Neural progenitor cell (in vitro differentiated cells): ENCODE measurements at places on chromosomes 5 and 9.
A peak's percentile ranks its signal among the peaks of the same experiment; 100 is the strongest.

GRCh38 chr5:93573354-93574351 is 7.4 kb downstream of the NR2F1-AS1 start:
- H3K4me3 ChIP-seq = peak overlapping the region; percentile 42
- peaks cover 99% of the 10 kb centered on the region for H3K27me3 ChIP-seq
- no peak overlapping the region for H3K27ac ChIP-seq

DNA sequence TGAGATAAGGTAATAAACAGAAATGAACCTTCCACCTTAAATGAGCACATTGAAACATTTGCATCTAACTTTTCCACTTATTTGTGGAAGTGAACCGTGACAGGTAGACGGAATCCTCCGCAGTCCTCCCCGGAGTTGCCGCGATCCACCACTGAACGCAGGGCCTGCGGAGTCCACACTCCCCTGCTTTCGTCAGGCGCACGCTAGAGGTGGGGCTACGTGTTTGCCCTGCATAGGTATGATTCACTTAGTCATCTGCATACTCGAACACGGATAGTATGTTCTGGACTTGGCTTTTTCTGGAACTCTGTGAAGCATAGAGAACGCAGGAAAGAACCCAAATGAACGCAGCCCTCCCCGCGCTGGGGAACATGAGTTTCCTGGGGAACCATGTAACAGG is 272.8 kb upstream of the IRX4 start:
- H3K36me3 ChIP-seq = no peaks in the 10 kb centered on the region
- H3K27me3 ChIP-seq = no peaks in the 10 kb centered on the region
- no peaks in the 10 kb centered on the region for H3K4me1 ChIP-seq
- H3K27ac ChIP-seq = no peak overlapping the region
- DNase-seq = no peak
- no peak overlapping the region for H3K4me3 ChIP-seq

DNA sequence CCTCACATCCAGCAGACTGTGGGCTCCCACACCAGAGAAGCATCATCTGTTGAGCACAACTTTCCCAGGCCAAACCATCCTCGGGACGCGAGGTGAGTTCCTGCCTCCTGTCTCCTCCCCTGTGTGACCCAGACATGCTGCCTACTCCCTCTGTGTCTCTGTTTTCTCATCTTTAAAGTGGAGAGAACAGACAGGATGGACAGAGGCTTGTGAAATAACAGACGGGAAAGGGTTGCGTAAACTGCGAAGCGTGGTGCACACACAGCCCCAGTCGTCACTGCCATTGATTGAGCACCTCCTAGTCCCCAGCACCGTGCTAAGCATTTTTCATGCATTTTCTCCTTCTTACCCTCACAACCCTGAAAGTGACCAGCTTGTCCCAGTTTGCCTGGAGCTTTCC is 52.1 kb upstream of the LMX1B start:
- no peaks in the 10 kb centered on the region for H3K36me3 ChIP-seq
- H3K4me1 ChIP-seq = no peaks in the 10 kb centered on the region
- no peak overlapping the region for H3K4me3 ChIP-seq
- peaks cover 58% of the 10 kb centered on the region for H3K27me3 ChIP-seq

DNA sequence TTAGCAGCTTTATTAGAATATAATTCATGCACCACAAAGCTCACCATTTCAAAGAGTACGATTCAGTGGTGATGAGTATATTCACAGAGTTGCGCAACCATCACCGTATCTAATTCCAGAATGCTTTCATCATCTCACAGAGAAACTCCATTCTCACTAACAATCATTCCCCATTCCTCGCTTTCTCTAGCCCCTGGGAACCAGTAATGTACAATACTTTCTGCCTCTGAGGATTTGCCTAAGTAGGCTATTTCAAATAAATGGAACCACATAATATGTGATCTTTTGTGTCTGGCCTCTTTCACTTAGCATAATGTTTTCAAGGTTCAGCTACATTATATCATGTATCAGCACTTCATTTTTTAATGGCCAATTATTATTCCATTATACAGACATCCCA is 145.1 kb upstream of the ADAMTS16 start:
- H3K27me3 ChIP-seq = no peaks in the 10 kb centered on the region
- H3K4me1 ChIP-seq = no peaks in the 10 kb centered on the region
- H3K27ac ChIP-seq = no peak overlapping the region
- no peak overlapping the region for H3K4me3 ChIP-seq

DNA sequence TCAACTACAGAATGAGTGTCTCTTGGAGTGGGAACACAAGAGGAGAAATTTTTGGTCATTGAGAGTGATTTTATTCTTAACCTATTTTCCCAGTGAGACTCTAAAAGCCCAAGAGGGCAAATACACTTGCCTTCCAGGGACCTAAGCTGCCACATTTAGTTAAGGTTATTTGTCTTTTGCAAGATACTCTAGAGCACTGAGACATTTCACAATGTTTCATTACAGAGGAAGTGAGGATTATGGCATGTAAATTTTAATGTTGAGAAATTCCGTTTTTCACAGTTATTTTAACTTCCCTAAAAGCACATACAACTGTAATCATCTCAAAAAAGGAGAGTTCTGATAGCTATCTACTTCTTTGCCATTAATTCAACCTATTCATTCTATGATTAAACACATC is 38.7 kb upstream of the RAB3C start:
- H3K27me3 ChIP-seq = no peaks in the 10 kb centered on the region
- no peak for DNase-seq
- no peaks in the 10 kb centered on the region for H3K4me1 ChIP-seq

GRCh38 chr5:132497488-132497997 is 7.0 kb upstream of the IRF1 start:
- no peak for DNase-seq
- no peaks in the 10 kb centered on the region for H3K36me3 ChIP-seq
- H3K27ac ChIP-seq = no peak overlapping the region
- H3K4me3 ChIP-seq = no peak overlapping the region
- H3K27me3 ChIP-seq = peaks cover 24% of the 10 kb centered on the region
- no peaks in the 10 kb centered on the region for H3K4me1 ChIP-seq

- DNase-seq = no peak
- H3K4me3 ChIP-seq = no peak overlapping the region
Measured at GRCh38 chr5:68375540-68375939, 160.0 kb downstream of the PIK3R1 start.

DNA sequence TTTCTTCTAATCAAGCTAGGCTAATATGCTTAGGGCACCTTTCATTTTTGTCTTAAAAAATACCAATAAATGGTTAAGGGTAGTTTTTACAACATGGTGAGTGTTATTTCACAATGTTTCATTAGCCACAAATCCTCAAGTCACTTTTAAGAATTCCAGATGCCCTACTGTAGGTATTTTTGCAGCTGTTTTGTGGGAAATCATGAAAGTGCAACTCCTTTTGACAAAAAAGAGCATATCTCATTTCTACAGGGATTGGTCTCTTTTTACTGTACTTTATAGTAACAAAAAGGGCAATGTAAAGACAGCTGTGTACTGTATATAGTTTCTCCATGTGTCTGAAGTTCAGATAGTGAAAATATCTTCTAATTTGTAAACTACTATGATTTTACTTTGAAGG is 28.3 kb upstream of the GAS1 start:
- H3K27ac ChIP-seq = no peak overlapping the region
- no peak overlapping the region for H3K4me3 ChIP-seq
- no peaks in the 10 kb centered on the region for H3K36me3 ChIP-seq
- DNase-seq = no peak
- no peaks in the 10 kb centered on the region for H3K4me1 ChIP-seq

- H3K4me3 ChIP-seq = no peak overlapping the region
- DNase-seq = no peak
- peaks cover 11% of the 10 kb centered on the region for H3K36me3 ChIP-seq
- no peaks in the 10 kb centered on the region for H3K27me3 ChIP-seq
- H3K27ac ChIP-seq = no peak overlapping the region
Measured at GRCh38 chr9:106953174-106953573, 90.2 kb downstream of the ZNF462 start.

GRCh38 chr5:127562252-127562651 is 44.8 kb downstream of the PRRC1 start:
- H3K36me3 ChIP-seq = no peaks in the 10 kb centered on the region
- no peaks in the 10 kb centered on the region for H3K27me3 ChIP-seq
- H3K27ac ChIP-seq = no peak overlapping the region

DNA sequence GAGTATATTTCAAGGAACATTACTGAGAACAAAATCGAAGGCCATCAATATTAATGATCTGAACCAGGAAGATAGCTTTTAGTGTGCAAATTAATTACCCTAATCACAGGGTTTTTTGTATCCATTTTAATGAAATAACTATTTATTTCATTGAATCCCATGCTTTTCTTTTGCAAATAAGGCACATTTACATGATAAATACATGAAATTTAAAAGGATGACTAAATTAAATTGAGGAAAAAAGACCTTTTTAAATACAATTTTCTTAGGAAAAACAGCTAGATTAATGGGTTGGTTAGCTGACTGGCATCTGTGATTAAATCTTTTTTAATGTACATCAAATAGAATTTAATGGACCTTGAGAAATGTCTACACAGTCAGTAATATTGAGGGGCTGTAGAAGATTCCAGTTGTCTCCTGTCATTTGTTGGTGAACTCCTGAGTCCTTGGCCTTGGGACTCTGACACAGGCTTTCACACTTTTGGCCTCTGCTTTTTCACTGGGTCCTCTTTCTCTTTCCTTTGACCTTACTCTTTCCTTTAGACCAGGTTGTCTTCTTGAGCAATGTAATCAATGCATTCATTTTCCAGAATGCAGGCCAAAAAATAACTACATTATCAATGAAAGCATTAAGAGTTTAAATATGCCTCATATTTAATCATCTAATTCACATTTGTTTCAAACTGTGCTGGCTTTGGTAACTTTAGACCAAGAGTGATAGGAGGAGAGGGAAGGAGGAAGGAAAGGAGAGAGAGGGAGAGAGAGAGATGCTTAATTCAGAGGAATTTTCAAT is 511.5 kb downstream of the ZNF608 start:
- no peaks in the 10 kb centered on the region for H3K27me3 ChIP-seq
- peaks cover 20% of the 10 kb centered on the region for H3K4me1 ChIP-seq
- H3K36me3 ChIP-seq = no peaks in the 10 kb centered on the region
- no peak overlapping the region for H3K27ac ChIP-seq

GRCh38 chr9:37679649-37680402 is 29.1 kb downstream of the FRMPD1 start:
- no peak overlapping the region for H3K4me3 ChIP-seq
- peaks cover 15% of the 10 kb centered on the region for H3K4me1 ChIP-seq
- H3K27me3 ChIP-seq = no peaks in the 10 kb centered on the region
- DNase-seq = peak; percentile 18

GRCh38 chr9:88321764-88322163 is 66.5 kb upstream of the SPIN1 start:
- no peaks in the 10 kb centered on the region for H3K36me3 ChIP-seq
- no peaks in the 10 kb centered on the region for H3K4me1 ChIP-seq
- H3K4me3 ChIP-seq = no peak overlapping the region
- no peak for DNase-seq
- no peak overlapping the region for H3K27ac ChIP-seq

DNA sequence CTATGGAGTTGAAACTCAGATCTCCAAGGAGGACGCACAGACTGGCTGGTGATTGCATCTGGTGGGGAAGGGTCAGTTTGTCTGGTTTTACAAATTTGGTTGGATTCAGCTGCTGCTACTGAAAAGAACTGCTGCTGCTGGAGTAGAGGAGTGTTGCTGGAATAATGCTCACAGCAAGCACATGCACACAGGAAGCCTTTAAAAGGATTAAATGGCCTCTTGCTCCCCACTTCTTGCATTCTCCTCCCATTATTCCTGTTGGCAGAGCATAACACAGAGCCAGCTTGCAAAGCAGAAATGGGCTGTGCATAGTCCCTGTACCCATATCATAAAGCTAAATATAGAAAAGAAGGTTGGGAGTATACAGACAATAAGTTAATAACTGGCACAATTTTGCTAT is 16.6 kb downstream of the ZNF474 start:
- H3K36me3 ChIP-seq = no peaks in the 10 kb centered on the region
- peak overlapping the region; percentile 16 for H3K27ac ChIP-seq
- peak; percentile 56 for DNase-seq
- H3K27me3 ChIP-seq = no peaks in the 10 kb centered on the region
- H3K4me3 ChIP-seq = no peak overlapping the region

GRCh38 chr9:21709464-21710058 is 92.9 kb upstream of the MTAP start:
- H3K27ac ChIP-seq = no peak overlapping the region
- no peaks in the 10 kb centered on the region for H3K36me3 ChIP-seq
- no peaks in the 10 kb centered on the region for H3K27me3 ChIP-seq
- no peak overlapping the region for H3K4me3 ChIP-seq
- DNase-seq = peak; percentile 78

GRCh38 chr9:124511426-124511840 is 4.2 kb upstream of the NR5A1 start:
- no peak overlapping the region for H3K4me3 ChIP-seq
- no peak overlapping the region for H3K27ac ChIP-seq
- peaks cover 3% of the 10 kb centered on the region for H3K27me3 ChIP-seq
- no peaks in the 10 kb centered on the region for H3K36me3 ChIP-seq
- DNase-seq = no peak
- H3K4me1 ChIP-seq = peaks cover 24% of the 10 kb centered on the region

- peaks cover 22% of the 10 kb centered on the region for H3K36me3 ChIP-seq
- no peak overlapping the region for H3K4me3 ChIP-seq
Measured at GRCh38 chr5:175521313-175521833, 43.0 kb downstream of the SFXN1 start.

- H3K4me3 ChIP-seq = no peak overlapping the region
- H3K27ac ChIP-seq = no peak overlapping the region
- no peaks in the 10 kb centered on the region for H3K27me3 ChIP-seq
- H3K4me1 ChIP-seq = no peaks in the 10 kb centered on the region
- peak; percentile 79 for DNase-seq
Measured at GRCh38 chr5:143014017-143014651, 244.0 kb downstream of the ARHGAP26 start.

- H3K27me3 ChIP-seq = no peaks in the 10 kb centered on the region
- no peak overlapping the region for H3K4me3 ChIP-seq
- DNase-seq = no peak
Measured at GRCh38 chr5:76705574-76705973, 10.4 kb upstream of the F2R start.

GRCh38 chr5:168209997-168210396 is 81.4 kb upstream of the WWC1 start:
- H3K36me3 ChIP-seq = no peaks in the 10 kb centered on the region
- no peak for DNase-seq
- peaks cover 21% of the 10 kb centered on the region for H3K4me1 ChIP-seq

GRCh38 chr5:177455036-177455660 is 8.5 kb downstream of the PRR7 start:
- peak overlapping the region; percentile 16 for H3K27ac ChIP-seq
- no peaks in the 10 kb centered on the region for H3K27me3 ChIP-seq
- peaks cover 14% of the 10 kb centered on the region for H3K4me1 ChIP-seq
- H3K36me3 ChIP-seq = peaks cover 4% of the 10 kb centered on the region
- H3K4me3 ChIP-seq = peak overlapping the region; percentile 57
